Stimulated activated naive CD4-positive, alpha-beta T cell treated with Interleukin-2 at 50 U/mL for 16 hours (primary cell): ENCODE measurements at places on chromosomes 7 and 10.

GRCh38 chr7:145016068-145016467 lies 180.2 kb upstream of the TPK1 start:
- DNase-seq, result no peak

GRCh38 chr7:120207037-120207436 lies 65.9 kb upstream of the KCND2 start:
- DNase-seq, result no peak

DNA sequence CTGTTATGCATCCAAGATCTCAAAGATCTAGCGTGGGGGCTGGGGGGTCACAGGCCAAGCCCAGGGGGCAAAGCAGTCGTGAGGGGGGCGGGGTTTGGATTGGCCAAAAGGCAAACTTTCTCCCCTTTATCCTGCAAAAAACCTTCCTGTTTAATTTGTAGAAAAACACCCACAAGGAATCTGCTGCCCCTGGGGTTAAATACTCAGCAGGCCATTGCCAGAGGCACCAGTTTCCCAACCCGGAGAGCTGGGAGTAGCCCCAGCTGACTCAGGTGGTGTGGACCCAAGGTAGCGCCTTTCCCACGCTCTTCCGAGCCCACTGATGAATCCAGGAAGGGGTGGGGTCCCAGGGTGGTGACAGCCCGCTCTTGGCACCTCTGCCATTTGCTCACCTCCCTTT lies 21.4 kb downstream of the KCP start:
- no peak for DNase-seq

DNA sequence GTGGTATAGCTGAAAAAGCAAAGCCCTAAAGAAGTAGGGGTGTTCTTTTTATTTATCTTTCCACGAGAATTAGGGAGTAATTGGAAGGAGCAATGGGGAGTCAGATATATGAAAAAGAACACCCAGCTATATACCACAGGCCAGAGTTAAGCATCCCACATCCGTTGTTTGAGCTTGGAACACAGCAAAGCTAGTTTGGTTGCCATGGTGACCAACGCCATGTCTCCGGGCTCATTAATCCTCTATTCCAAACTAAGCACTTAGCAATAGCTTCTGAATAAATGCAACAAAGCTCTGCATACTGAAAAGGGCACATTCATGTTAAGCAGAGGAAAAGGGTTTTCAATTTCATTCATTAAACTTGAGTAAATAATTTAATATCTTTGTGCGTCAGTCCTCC lies 23.5 kb downstream of the ASB4 start:
- DNase-seq, result no peak

DNA sequence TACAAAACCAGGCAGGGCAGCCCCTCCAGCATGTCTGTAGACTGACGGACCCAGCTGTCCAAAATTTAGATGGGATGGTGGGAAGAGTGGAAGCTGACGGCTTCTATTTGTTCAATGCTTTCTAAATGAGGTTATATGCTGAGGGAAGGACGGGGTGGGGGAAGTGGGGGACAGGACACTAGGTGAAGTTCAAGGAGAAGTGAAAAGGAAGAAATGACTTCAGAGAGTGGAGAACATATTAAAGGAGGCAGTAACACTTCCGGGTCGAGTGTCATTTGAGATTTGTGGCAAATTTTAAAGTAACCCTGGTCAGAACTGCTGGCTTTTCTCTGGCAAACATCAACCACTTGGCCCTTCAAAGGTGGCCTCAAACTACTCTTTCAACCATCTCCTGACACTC lies 9.4 kb downstream of the PIP4K2A start:
- DNase-seq, result no peak

- no peak for DNase-seq
These were observed 196.0 kb downstream of the KCNMA1 start for GRCh38 chr10:77441353-77442166.

GRCh38 chr10:34341473-34341872 lies 473.6 kb downstream of the PARD3 start:
- no peak for DNase-seq

- DNase-seq, result no peak
These were observed 45.9 kb upstream of the TNRC18 start for GRCh38 chr7:5469375-5470166.
